ENCODE measurements at places on chromosomes 7 and 10. TPM values are rescaled to one million over a fixed set of nuclear protein-coding genes. Genes with fewer than 3 reads are reported as not detected.

The ABCB4 gene
- 4.4 TPM for total RNA-seq

- DNase-seq, result no peak
Observed at GRCh38 chr7:134900166-134900982, 85.9 kb upstream of the AGBL3 start.

The STRIP2 gene
- total RNA-seq, result 22.0 TPM

GRCh38 chr7:595621-596010 lies 76.0 kb upstream of the PDGFA start:
- DNase-seq, result no peak

- DNase-seq, result no peak
Observed at GRCh38 chr7:2523461-2523936, 3.9 kb downstream of the LFNG start.

DNA sequence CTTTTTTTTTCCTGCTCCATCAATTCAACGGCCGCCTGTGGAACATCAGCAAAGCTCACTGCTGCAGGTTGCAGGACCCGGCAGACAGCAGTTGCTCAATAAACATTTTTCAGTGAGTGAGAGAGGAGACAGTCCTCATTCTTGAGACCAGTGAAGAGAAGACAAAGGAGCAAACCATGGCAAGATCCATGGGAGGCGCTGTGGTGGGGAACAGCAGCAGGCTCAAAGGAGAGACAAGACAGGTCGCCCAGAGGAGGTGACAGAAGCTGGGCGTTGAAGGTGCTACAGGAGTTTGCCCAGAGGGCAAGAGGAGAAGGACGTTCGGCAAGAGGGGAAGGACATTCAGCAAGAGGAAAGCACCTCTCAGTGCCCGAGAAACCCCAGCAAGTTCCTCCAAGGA lies 74.5 kb upstream of the FGFR2 start:
- no peak for DNase-seq

DNA sequence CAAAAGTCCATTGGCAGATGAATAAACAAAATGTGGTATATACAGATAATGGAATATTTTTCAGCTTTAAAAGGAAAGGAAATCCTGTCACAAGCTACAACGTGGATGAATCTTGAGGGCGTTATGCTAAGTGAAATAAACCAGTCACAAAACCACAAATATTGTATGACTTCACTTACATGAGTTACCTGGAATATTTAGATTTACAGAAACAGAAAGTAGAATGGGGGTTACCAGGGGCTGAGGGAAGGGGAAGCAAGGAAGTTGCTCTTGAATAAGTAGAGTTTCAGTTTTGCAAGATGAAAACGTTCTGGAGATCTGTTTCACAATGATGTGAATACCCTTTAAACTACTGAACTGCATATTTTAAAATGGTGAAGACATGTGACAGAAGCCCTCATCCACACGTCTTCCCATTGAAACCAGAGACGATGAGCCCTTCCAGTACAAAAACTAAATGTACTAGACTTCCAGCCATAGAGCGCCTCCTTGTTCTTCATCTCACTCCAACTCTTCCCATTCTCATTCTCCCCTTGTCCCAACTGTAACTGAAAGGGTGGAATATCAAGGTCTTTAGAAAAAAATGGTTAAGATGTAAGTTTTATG lies 62.4 kb downstream of the MICU1 start:
- no peak for DNase-seq

Measured in Right ventricle myocardium inferior (tissue), 1 donor.